Activated naive CD4-positive, alpha-beta T cell treated with anti-CD3 and anti-CD28 coated beads for 36 hours (primary cell): ENCODE measurements at places on chromosomes 3 and 15. TPM values are rescaled to one million over a fixed set of nuclear protein-coding genes. Genes with fewer than 3 reads are reported as not detected.
A peak's percentile ranks its signal among the peaks of the same experiment; 100 is the strongest.

GRCh38 chr15:77527164-77527778 lies 105.4 kb downstream of the LINGO1 start:
- DNase-seq = no peak

DNA sequence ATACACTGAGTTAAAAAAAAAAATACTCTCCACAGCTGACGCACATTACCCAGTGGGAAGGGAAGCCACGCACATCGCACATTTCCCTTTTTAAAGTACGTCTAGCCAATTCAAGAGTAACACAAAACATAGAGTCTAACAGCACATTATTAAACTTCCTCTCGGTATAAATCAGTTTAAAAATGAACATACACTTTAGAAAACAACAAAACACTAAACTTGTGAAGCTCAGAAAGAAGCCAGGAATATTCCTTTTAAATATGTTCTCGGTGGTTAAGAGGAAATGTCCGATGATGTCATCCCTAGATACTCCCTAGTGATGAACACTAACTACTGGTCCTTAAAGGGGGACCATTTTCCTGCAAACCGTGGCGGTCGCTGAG lies 721 bp downstream of the MYEF2 start:
- peak; percentile 14 for DNase-seq

- DNase-seq = peak; percentile 40
These were observed at the start of gene DRD3 for GRCh38 chr3:114178770-114179368. Gene DRD3 (minus strand): TSS chr3:114179052. CDS start chr3:114171992, 7,060 bp downstream.

DNA sequence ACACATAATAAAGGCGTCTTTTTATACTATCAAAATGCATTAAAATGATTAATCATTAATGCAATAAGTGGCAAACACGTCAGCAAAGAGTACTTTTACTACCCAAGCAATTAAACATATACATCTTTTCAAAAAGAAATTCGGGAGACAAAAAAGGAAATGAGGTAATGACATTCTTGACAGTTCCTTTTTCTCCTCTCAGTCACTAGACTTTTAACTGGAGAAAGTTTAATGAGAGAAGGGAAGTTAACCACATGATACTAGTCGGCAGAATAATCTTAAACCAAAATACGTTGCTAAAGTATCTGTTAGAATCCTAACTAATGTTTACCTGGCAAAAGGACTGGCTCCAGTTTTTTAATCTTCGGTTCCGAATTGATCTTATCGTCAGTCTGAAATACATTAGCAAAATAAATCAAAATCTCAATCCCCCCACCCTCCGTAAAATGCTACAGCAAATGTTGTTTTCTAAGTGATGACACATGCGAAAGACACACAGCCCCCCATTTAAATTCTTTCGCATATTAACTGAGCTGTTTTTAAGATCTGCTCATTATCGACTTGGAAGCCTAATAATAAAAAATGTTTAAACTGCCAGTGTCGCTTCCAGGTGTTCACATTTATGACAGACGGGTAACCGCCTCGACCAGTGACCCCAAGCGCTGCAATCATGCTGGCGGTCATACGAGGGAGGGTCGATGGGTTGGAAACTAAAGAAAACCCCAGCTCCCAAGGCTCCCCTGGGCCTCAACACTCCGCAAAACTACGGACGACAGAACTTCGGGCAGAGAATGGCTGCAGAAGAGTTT lies 778 bp downstream of the MTMR10 start:
- DNase-seq = no peak

- DNase-seq = peak; percentile 74
These were observed 252.5 kb upstream of the TGFBR2 start for GRCh38 chr3:30353711-30354467.

DNA sequence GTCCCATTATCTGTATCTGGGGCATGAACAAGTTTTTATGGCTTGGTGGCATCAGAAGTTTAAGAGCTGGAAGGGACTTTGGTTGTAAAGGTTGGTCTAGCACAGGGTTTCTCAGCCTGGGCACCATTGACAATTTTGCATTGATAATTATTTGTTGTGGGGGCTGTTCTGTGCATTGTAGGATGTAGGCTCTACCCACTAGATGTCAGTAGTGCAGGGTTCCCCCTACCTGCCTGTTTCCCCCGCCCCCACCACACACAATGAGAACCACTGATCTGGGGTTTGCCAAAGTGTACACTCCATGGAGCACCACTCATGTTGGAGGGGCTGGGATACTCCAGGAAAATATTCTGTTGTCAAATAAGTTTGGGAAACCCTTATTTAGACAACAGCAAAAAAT lies 42.7 kb downstream of the PLCL2 start:
- no peak for DNase-seq

- no peak for DNase-seq
These were observed 105.4 kb upstream of the ANKRD28 start for GRCh38 chr3:15903164-15903563.

GRCh38 chr15:70204652-70205051 lies 106.9 kb upstream of the TLE3 start:
- DNase-seq = no peak

DNA sequence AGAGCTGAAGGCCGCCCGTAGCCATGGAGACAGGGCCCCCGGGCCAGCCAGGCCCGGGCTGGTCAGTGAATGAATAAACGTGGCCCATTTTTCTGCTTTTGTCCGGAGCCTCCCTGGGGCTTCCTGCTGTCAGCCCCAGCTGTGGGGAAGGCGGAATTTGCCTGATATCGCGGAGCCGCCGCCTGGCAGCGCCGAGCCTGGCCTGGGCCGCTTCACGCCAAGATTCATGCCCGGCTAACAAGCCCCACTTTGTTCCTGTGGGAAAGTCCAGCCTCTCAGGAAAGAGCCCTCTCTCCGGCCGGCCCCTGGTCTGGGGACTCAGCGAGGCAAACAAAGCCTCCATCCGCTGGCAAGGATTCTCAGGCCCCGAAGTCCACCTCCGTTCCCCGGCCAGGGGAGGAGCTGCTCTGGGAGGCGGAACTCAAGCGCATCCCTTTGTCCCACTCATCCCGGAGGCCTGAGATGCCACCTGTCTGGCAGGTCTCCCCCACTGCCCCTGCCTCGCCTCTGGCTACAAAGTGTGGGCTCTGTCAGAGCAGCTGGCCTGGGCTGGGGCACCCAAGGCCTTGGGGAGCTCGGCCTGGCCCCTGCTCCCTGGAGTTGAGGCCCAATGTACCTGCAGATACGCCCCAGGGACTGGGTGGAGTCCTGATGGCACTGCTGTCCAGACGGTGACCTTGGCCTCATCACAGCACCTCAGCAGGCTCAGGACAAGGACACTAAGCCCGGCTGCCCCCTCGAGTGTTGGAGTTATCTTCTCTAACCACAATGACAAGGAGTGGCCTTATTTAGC lies 51.6 kb upstream of the SLC6A11 start:
- no peak for DNase-seq

DNA sequence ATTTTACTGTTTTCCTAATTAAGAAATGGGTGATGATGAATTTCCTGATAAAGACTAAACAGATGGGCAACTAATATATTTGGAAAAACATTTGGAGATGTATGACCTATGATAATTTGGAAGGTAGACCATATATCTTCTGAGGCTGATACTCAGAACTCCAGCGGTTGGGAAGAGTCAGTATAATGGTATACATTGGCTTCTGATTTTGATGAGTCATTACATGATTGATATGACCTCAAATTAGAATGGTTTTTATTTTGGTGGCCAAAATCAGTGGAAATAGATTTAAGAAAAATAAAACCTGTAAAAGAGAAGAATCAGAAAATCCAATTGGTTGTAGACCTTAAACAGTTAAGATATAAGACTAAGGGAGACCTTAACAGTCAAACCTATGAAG lies 496.4 kb upstream of the ALCAM start:
- DNase-seq = no peak

GRCh38 chr15:100775581-100776185 lies 103.9 kb upstream of the ALDH1A3 start:
- DNase-seq = no peak

DNA sequence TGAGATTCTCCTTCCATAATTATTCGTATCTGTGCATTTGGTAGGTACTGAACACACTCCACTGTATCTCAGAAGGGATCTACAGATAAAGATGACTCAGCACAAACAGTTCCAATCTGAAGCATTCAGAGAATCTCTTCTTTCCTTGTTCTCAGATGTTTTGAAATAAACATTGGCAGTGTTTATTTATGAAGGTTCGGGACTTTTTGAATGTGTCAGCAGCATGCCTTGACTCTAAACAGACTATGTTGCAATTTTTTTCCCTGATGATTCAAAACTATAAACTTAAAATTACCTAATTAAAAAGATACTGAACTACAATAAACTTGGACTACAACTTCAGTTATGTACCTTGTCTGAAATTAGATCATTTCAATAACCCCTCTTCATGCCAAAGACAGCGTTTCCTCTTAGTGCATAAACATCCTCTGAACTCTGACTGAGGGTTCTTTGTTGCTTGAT lies 612.9 kb upstream of the TBL1XR1 start:
- no peak for DNase-seq

The COL6A6 gene
- total RNA-seq = not detected

The NEK10 gene
- 0.26 TPM for total RNA-seq
